ENCODE measurements at places on chromosomes 12 and 14. TPM values are rescaled to one million over a fixed set of nuclear protein-coding genes. Genes with fewer than 3 reads are reported as not detected.

DNA sequence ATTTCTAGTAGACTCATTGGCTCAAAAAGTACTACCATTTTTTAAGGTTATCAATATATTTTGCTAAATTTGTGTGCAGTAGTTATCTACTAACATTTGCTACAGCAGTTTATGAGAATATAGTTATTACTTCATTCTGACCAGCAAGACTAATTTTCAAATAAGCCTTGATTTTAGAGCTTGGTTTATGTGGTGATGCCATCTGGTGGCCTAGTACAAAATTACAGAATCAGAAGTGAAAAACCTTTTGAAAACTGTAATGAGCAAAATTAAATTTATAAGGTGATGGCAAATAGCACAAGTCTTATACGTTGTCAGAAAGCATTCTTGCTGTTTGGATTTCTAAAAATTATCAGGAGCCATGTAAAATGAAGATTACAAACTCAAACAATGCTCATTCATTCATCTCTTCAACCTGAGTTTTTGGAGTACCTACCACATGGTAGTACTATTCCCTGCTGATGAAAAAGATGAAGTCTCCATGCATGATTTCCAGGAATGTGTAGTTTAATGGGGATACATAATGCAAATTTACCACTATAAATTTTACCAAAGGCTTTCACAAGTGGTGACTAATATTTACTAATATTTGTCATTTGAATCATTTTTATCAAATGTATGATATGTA is 51.0 kb downstream of the MAGOHB start:
- no peak overlapping the region for H3K27ac ChIP-seq
- no peaks in the 10 kb centered on the region for H3K36me3 ChIP-seq
- no peaks in the 10 kb centered on the region for H3K27me3 ChIP-seq
- H3K4me3 ChIP-seq = no peak overlapping the region
- peaks cover 8% of the 10 kb centered on the region for H3K4me1 ChIP-seq

- H3K27me3 ChIP-seq = no peaks in the 10 kb centered on the region
- no peaks in the 10 kb centered on the region for H3K4me1 ChIP-seq
- no peak for DNase-seq
- H3K4me3 ChIP-seq = no peak overlapping the region
- H3K36me3 ChIP-seq = no peaks in the 10 kb centered on the region
Measured at GRCh38 chr14:74048281-74048680, 29.1 kb downstream of the BBOF1 start.

GRCh38 chr14:101457936-101458740 is 103.2 kb upstream of the DIO3 start:
- no peaks in the 10 kb centered on the region for H3K36me3 ChIP-seq
- H3K27me3 ChIP-seq = peaks cover 60% of the 10 kb centered on the region
- no peak overlapping the region for H3K4me3 ChIP-seq
- peaks cover 8% of the 10 kb centered on the region for H3K4me1 ChIP-seq
- no peak for DNase-seq

GRCh38 chr12:109589240-109589590 is 15.6 kb downstream of the MVK start:
- DNase-seq = no peak
- H3K4me1 ChIP-seq = no peaks in the 10 kb centered on the region
- H3K27ac ChIP-seq = no peak overlapping the region
- peaks cover 21% of the 10 kb centered on the region for H3K36me3 ChIP-seq
- no peaks in the 10 kb centered on the region for H3K27me3 ChIP-seq
- no peak overlapping the region for H3K4me3 ChIP-seq

GRCh38 chr12:15575671-15576541 is 213.3 kb downstream of the EPS8 start:
- no peak overlapping the region for H3K4me3 ChIP-seq
- H3K36me3 ChIP-seq = no peaks in the 10 kb centered on the region
- no peaks in the 10 kb centered on the region for H3K27me3 ChIP-seq
- no peak for DNase-seq
- H3K4me1 ChIP-seq = peaks cover 4% of the 10 kb centered on the region

DNA sequence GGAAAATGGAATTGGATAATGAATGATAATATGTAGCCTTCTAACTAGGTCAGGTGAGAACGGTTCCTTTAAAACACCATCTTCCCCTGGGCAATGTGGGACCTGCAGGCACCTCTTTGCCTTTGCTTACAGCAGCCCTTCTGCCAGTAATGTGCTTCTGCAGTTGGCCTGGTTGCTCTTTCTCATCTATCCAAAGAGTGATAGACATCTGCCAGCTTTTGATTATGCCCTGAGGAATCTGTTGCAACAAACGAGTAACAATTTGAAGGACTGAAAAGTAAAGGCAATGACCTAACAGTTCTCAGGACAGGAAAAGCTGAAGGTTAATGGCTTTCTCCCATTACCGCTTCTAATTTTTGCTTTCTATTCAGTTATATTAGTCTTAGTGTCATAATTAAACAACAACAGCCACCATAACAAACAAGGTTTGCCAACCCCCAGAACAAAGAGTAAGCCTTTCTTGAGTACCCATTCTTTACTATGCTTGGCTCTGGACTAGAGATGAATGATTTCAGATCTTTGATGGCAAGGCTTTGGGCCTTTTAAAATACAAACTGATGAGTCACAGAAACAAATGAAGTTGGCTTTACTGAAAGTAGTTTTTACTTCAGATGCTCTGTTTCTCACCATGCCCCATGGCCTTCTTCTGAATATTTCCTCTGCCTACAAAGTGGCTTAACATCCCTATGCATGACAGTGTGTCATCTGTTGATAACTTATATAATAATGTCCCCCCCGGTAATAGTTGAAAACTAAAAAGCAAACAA is 76.1 kb upstream of the KRR1 start:
- no peak for DNase-seq
- no peak overlapping the region for H3K4me3 ChIP-seq
- H3K27ac ChIP-seq = no peak overlapping the region

DNA sequence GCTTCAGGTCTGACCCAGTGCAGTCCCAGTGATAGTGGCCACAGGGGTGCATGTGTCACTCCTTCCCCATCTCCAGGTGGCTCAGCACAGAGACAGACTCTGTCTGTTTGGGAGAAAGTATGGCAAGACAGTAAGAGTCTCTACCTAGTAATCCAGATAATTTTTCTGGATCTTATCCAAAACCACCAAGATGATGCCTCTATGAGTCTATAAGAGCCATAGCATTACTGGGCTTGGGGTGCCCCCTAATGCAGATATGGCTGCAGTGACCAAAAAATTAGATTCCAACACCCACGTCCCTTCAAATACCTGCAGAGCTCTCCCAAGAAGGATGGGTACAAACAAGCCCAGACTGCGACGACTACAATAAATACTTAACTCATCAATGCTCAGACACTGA is 123.8 kb downstream of the GRIP1 start:
- H3K36me3 ChIP-seq = no peaks in the 10 kb centered on the region
- no peak overlapping the region for H3K4me3 ChIP-seq
- H3K27ac ChIP-seq = no peak overlapping the region

DNA sequence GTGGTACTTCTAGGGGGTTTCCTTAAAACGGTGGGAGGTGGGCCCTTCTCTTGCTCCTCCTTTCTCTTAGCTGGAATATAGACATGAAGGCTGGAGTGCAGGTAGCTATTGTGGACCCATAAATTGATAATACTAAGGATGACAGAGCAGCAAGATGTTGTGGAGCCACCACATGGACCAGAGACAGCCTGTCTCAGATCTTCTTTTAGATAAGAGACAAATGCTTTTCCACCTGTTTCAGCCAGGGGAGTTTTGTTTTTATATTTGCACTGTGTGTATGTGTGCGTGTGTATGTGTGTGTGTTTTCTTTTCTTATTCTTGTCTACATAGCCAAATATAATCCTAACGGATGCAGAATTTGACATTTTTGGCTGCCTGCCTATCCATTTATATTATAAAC is 62.9 kb upstream of the HIF1A start:
- no peaks in the 10 kb centered on the region for H3K36me3 ChIP-seq
- no peak for DNase-seq
- H3K27me3 ChIP-seq = no peaks in the 10 kb centered on the region
- no peaks in the 10 kb centered on the region for H3K4me1 ChIP-seq
- no peak overlapping the region for H3K27ac ChIP-seq

DNA sequence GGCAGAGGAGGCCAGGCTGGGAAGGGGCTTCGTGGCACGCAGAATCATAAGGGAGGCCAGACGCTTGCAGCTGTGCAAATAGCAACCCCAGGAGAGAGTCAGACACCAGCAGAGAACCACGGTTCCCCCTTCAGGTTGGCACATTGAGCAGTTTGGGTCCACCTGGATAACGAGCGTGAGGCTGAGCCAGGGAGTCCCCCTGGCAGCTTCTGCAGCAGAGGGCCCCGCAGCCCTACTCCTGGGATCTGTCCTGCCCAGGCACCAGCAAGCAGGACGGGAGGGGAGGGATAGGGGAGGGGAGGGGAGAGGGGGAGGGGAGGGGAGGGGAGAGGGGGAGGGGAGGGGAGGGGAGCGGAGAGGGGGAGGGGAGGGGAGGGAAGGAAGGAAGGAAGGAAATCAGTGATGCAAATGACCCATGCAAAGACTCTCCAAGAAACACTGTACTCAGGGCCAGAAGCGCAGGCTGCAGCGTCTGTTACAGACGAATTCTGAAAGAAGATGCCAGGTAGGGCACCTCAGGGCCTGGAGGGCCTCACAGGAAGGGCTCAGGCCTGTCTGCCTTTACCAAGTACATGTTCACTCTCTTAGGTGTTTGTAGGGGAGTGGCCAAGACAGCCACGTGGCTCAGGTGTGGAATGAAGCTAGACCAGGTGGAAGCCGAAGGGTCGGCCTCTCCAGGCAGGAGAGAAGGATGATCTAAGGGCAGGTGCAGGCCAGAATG is 32.3 kb upstream of the MMP17 start:
- no peak overlapping the region for H3K27ac ChIP-seq
- no peaks in the 10 kb centered on the region for H3K4me1 ChIP-seq
- H3K4me3 ChIP-seq = no peak overlapping the region
- no peaks in the 10 kb centered on the region for H3K27me3 ChIP-seq
- peaks cover 30% of the 10 kb centered on the region for H3K36me3 ChIP-seq
- DNase-seq = no peak

GRCh38 chr12:77437206-77437605 is 371.8 kb upstream of the E2F7 start:
- H3K27me3 ChIP-seq = no peaks in the 10 kb centered on the region
- no peaks in the 10 kb centered on the region for H3K36me3 ChIP-seq
- H3K4me3 ChIP-seq = no peak overlapping the region

DNA sequence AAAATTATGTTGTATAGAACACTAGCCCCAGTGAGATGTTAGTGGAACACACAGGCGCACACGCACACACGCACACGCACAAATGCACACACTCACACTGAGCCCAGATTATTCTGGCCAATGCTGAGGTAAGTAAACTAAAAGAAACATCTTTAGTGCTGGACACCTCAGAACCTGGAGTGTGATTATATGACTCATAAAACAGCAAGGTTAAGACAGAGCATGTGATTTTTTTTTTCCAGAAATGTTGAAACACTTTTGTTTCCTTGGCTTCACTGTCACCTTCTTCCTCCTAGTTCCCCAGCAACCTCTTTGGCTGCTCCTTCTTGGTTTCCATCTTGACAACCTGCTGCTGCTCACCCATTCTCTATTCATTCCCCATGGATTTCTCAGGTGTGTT is 141.0 kb upstream of the ALG10B start:
- no peaks in the 10 kb centered on the region for H3K4me1 ChIP-seq
- DNase-seq = no peak
- H3K27me3 ChIP-seq = no peaks in the 10 kb centered on the region
- H3K36me3 ChIP-seq = no peaks in the 10 kb centered on the region

DNA sequence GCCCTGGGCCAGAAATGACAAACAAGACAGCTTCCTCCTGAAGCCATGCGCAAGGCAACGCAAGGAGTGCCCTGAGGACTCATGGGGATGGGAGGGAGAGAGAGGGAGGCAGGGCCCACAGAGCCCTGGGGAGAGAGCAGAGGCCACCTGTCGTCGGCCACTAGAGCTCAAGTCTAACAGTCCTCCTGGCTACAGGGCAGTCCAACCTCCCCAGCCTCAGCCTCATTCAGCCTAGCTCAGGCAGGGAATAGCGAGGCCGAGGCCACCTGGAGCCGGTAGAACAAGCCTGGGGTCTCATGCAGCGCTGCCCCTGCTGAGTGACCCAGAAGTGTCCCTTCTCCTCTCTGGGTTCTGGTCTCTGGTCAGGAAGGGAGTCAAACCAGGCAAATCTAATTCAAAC is 69.5 kb downstream of the BCL11B start:
- peaks cover 99% of the 10 kb centered on the region for H3K4me1 ChIP-seq
- H3K4me3 ChIP-seq = no peak overlapping the region
- no peak for DNase-seq

- H3K4me3 ChIP-seq = no peak overlapping the region
- peaks cover 3% of the 10 kb centered on the region for H3K27me3 ChIP-seq
- peaks cover 5% of the 10 kb centered on the region for H3K4me1 ChIP-seq
- DNase-seq = no peak
- no peak overlapping the region for H3K27ac ChIP-seq
Measured at GRCh38 chr12:65308601-65309071, 30.2 kb downstream of the MSRB3 start.

DNA sequence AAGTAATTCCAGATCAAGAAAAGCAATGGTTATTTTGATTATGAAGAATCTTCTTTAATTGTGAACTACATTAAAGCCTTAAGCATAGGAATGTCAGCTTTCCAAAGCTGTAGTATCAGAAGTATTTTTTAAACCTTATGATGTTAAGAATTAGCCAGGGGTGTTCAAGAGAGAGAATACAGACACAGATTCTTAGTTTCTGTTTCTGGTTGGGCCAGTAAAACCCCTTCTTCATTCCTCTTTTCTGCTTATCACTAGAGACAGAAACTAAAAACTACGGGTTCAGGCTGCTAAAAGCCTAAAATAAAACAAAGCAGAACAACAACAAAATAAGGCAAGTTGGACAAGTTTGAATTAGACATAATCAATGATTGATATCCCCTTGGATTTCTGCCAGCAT is 38.2 kb downstream of the IFT43 start:
- H3K27me3 ChIP-seq = no peaks in the 10 kb centered on the region
- H3K4me3 ChIP-seq = no peak overlapping the region
- H3K4me1 ChIP-seq = no peaks in the 10 kb centered on the region
- H3K36me3 ChIP-seq = no peaks in the 10 kb centered on the region
- DNase-seq = no peak

Gene KLRG1
- 80.4 TPM for total RNA-seq

Gene TRMT61A
- 10.0 TPM for total RNA-seq

Gene SMIM41
- 0.41 TPM for total RNA-seq

Gene TMEM132C
- total RNA-seq = not detected

Gene AQP2
- not detected for total RNA-seq

Gene GPR162
- not detected for total RNA-seq

Gene LMNTD1
- not detected for total RNA-seq

Gene ANG
- total RNA-seq = 0.85 TPM

Gene ARMH4
- not detected for total RNA-seq

Gene SRGAP1
- not detected for total RNA-seq

Gene IFI27
- 1.6 TPM for total RNA-seq

Gene FAM161B
- total RNA-seq = 4.8 TPM

Gene CDC42BPB
- 5.5 TPM for total RNA-seq

Gene OVCH1
- not detected for total RNA-seq

All from T-cell (primary cell).